Thymus (tissue), 14 donors: ENCODE measurements at places on chromosomes 2 and 18. TPM values are rescaled to one million over a fixed set of nuclear protein-coding genes. Genes with fewer than 3 reads are reported as not detected.

DNA sequence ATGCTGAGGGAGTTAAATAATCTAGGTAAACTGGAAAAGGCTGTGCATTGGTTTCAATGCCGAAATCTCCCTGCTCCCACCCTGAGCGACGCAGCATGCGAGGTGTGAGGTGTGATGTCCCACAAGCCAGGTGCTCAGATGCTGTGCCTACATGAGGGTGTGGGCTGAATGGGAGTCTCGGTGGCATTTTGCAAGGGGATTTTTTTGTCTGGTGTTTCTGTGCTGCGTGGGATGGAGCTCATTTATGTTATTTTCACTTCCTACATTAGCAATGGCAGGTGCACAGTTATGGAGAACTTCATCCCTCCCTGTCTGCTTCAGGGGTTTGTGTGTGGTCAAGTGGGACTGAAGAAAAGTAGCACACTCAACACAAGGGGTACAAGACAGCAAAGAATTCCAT, 110.2 kb upstream of the CCDC68 start:
- DNase-seq, result no peak
- H3K27ac ChIP-seq, result no peak overlapping the region
- H3K4me1 ChIP-seq, result no peaks in the 10 kb centered on the region
- no peaks in the 10 kb centered on the region for H3K36me3 ChIP-seq

- H3K36me3 ChIP-seq, result no peaks in the 10 kb centered on the region
- H3K4me1 ChIP-seq, result peaks cover 6% of the 10 kb centered on the region
- H3K27ac ChIP-seq, result no peak overlapping the region
- H3K4me3 ChIP-seq, result no peak overlapping the region
- DNase-seq, result no peak
Observed at GRCh38 chr2:177291701-177292100, 27.2 kb upstream of the NFE2L2 start.

DNA sequence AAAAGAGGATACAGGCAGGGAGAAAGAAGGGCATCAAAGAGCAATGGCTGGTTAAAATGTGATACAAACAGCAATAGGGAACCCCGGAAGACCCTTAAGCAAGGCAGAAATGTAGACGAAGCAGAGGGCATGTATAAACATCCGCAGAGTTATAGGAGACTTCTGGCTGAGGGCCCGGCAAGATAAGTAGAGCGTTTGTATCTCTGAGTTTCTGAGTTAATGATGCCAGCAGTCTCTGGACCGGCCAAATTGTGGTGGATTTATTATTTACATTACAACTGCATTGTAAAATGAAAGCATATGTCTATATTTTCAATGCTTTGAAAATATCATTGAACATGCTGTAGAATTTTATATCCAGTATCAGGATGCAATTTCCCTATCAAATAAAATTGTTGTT, 148.0 kb upstream of the KCTD1 start:
- H3K36me3 ChIP-seq, result no peaks in the 10 kb centered on the region
- no peak for DNase-seq
- peaks cover 23% of the 10 kb centered on the region for H3K4me1 ChIP-seq
- no peak overlapping the region for H3K4me3 ChIP-seq
- no peaks in the 10 kb centered on the region for H3K27me3 ChIP-seq
- H3K27ac ChIP-seq, result no peak overlapping the region

The GREB1L gene
- total RNA-seq, result 0.09 TPM

- no peak overlapping the region for H3K4me3 ChIP-seq
- H3K27me3 ChIP-seq, result no peaks in the 10 kb centered on the region
- no peak for DNase-seq
- H3K36me3 ChIP-seq, result no peaks in the 10 kb centered on the region
- no peaks in the 10 kb centered on the region for H3K4me1 ChIP-seq
Observed at GRCh38 chr18:44693030-44693784, 12.5 kb downstream of the SETBP1 start.

The WNT6 gene
- total RNA-seq, result 0.14 TPM

The IWS1 gene
- 47.6 TPM for total RNA-seq

- no peaks in the 10 kb centered on the region for H3K27me3 ChIP-seq
- H3K4me1 ChIP-seq, result no peaks in the 10 kb centered on the region
- DNase-seq, result no peak
Observed at GRCh38 chr2:63344575-63345284, 243.5 kb downstream of the WDPCP start.

- H3K27ac ChIP-seq, result no peak overlapping the region
- no peaks in the 10 kb centered on the region for H3K36me3 ChIP-seq
- no peak for DNase-seq
- H3K4me1 ChIP-seq, result no peaks in the 10 kb centered on the region
- no peaks in the 10 kb centered on the region for H3K27me3 ChIP-seq
Observed at GRCh38 chr2:4356541-4356940, 653.2 kb downstream of the DCDC2C start.

GRCh38 chr2:20177556-20178248, 47.2 kb downstream of the SDC1 start:
- H3K4me3 ChIP-seq, result no peak overlapping the region
- H3K27ac ChIP-seq, result no peak overlapping the region
- no peaks in the 10 kb centered on the region for H3K36me3 ChIP-seq
- no peak for DNase-seq

DNA sequence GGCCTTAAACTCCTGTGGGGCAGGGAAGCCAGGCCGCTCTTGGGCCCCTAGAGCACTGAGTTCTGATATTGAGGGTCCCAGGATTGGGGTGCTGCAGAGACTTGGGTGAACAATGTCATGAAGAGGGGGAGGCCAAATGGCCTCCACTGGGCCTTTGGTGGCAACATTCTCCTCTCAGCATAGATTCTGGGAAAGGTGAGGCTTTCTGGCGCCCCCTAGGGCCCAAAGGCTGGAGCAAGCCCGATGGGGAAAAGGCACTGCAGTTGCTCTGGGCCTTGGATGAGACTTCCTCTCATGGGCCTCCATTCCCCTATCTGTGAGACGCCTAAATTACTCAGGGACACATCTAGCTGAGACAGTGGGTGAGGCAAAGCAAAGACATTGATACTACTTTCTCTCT, 84.8 kb downstream of the ACAA2 start:
- no peak overlapping the region for H3K4me3 ChIP-seq
- peaks cover 3% of the 10 kb centered on the region for H3K27me3 ChIP-seq
- H3K4me1 ChIP-seq, result peaks cover 13% of the 10 kb centered on the region
- DNase-seq, result no peak
- H3K27ac ChIP-seq, result no peak overlapping the region

The CELF4 gene
- total RNA-seq, result 0.05 TPM

GRCh38 chr2:184192649-184193048, 405.7 kb upstream of the ZNF804A start:
- no peaks in the 10 kb centered on the region for H3K4me1 ChIP-seq
- no peak for DNase-seq
- H3K27me3 ChIP-seq, result no peaks in the 10 kb centered on the region
- H3K4me3 ChIP-seq, result no peak overlapping the region
- no peaks in the 10 kb centered on the region for H3K36me3 ChIP-seq

DNA sequence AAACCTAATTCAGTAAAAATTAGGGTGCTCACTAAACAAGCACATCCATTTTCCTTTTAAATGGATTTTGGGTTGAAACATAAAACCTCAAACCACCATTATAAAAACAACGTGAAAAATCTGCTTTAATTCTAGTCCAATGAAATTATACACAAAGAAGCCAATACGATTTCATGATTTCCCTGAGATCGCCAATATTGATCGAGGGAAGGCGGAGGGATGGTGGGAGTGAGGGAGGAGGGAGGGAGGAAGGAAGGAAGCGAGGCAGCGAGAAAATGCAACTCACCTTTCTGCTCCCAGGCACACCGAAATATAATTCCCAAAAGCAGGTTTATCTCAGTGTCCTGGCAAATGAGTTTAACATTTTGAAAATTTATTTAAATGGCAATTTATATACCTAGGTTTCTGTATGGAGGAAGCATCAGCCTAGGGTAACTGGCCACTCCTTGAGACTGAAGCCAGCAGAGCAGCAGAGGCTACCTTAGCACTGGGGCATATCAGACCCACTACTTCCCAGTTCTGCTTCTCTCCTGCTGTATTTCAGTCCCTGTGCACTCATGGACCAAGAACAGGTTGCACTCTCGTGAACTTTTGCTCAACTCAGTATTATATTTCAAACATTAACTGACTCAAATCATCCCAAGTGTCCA, 2.3 kb upstream of the ONECUT2 start:
- DNase-seq, result no peak
- no peak overlapping the region for H3K27ac ChIP-seq

GRCh38 chr2:165621086-165621560, 151.6 kb downstream of the CSRNP3 start:
- no peaks in the 10 kb centered on the region for H3K27me3 ChIP-seq
- H3K36me3 ChIP-seq, result no peaks in the 10 kb centered on the region
- H3K27ac ChIP-seq, result no peak overlapping the region
- DNase-seq, result no peak

DNA sequence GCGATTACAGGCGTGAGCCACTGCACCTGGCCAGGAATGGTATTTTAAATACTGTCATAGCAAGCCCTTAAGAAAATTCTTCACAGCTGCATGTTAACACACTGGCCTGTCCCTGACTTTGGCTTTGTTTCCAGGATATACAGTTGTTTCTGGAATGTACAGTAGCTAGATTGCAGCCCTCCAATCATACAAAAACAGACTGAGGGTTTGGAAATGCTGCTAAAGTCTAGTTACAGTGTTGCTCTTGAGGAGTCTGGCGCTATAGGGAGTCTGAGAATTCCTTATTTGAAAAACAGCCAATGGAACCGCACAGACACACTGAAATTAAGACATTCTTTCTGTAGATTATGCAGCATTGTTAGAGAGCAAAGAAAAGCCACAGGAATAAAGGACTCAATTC, 37.7 kb downstream of the STON1 start:
- H3K27me3 ChIP-seq, result no peaks in the 10 kb centered on the region
- no peak for DNase-seq
- no peak overlapping the region for H3K4me3 ChIP-seq
- H3K27ac ChIP-seq, result no peak overlapping the region

DNA sequence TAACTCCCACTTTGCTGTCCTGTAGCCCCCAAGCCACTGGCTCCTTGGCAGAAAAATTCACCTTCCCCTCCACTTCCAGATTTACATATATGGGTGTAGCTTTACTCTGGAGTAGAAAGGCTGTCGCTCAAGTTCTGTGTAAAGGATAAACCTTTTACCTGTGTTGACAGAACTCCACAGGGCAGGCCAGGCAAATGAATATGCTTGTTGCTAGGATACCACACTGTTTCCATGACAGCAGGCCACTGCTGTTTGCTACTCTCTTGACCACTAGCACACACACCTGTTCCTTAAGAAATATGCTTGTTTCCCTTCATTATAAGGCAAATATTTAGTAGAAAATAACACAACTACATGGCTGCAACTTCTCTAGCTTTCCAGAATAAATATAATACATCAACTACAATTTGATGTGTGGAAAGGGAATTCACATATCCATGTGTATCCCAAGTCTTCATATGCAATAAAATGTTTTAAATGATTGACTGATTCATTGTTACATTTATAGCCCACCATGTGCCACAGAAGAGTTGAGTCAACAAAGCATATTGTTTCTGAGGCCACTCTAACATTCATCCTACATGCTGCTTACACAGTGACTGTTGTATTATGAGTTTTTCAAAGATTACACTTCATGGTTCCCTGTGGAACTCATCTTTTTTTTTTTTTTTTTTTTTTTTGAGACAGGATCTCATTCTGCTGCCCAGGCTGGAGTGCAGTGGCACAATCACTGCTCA, 56.2 kb upstream of the ROCK1 start:
- no peak overlapping the region for H3K4me3 ChIP-seq
- no peaks in the 10 kb centered on the region for H3K27me3 ChIP-seq
- no peaks in the 10 kb centered on the region for H3K36me3 ChIP-seq
- no peaks in the 10 kb centered on the region for H3K4me1 ChIP-seq
- no peak overlapping the region for H3K27ac ChIP-seq

The ALK gene
- total RNA-seq, result 0.19 TPM

- no peak overlapping the region for H3K27ac ChIP-seq
- H3K27me3 ChIP-seq, result no peaks in the 10 kb centered on the region
- no peaks in the 10 kb centered on the region for H3K36me3 ChIP-seq
- no peak for DNase-seq
- H3K4me3 ChIP-seq, result no peak overlapping the region
- H3K4me1 ChIP-seq, result peaks cover 48% of the 10 kb centered on the region
Observed at GRCh38 chr2:65297544-65297943, 69.9 kb downstream of the ACTR2 start.

GRCh38 chr2:205800773-205801172, 118.5 kb downstream of the NRP2 start:
- H3K27me3 ChIP-seq, result no peaks in the 10 kb centered on the region
- no peak overlapping the region for H3K4me3 ChIP-seq
- no peaks in the 10 kb centered on the region for H3K36me3 ChIP-seq

The CCBE1 gene
- 0.33 TPM for total RNA-seq

GRCh38 chr2:12399240-12399639, 317.5 kb upstream of the TRIB2 start:
- no peak for DNase-seq
- H3K4me3 ChIP-seq, result no peak overlapping the region
- H3K27ac ChIP-seq, result no peak overlapping the region
- H3K4me1 ChIP-seq, result no peaks in the 10 kb centered on the region

- H3K4me3 ChIP-seq, result no peak overlapping the region
- H3K36me3 ChIP-seq, result no peaks in the 10 kb centered on the region
- H3K4me1 ChIP-seq, result no peaks in the 10 kb centered on the region
- no peaks in the 10 kb centered on the region for H3K27me3 ChIP-seq
Observed at GRCh38 chr2:44077942-44078511, 82.2 kb upstream of the LRPPRC start.

DNA sequence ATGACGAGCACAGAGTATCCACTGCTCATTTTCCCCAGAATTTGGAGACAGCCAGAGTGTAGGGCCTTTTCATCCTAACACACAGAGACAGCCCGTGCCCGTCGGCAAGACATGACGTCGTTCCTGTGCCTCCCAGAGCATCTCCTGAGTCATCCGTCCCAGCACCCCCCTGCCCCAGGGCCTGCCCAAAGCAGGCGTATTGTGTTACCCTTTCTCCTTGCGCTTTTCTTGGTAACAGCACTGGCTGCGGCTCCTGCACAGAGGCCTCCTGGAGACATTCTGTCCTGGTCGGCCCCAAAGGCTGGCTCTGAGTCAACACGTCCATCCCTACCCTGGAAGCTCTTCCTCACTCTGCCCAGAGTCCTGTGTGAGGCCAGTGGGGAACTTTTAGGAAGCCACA, 217.1 kb downstream of the KLHL29 start:
- no peak overlapping the region for H3K27ac ChIP-seq
- no peak overlapping the region for H3K4me3 ChIP-seq
- no peaks in the 10 kb centered on the region for H3K4me1 ChIP-seq
- no peak for DNase-seq

- H3K36me3 ChIP-seq, result no peaks in the 10 kb centered on the region
- peak; percentile 49 for DNase-seq
- no peak overlapping the region for H3K27ac ChIP-seq
- no peaks in the 10 kb centered on the region for H3K27me3 ChIP-seq
- H3K4me3 ChIP-seq, result no peak overlapping the region
Observed at GRCh38 chr18:1663879-1664705, 759.4 kb downstream of the ADCYAP1 start.

The BMP10 gene
- 0.14 TPM for total RNA-seq

The BOLL gene
- total RNA-seq, result 0.05 TPM

GRCh38 chr18:10170375-10170774, 256.6 kb downstream of the VAPA start:
- H3K27ac ChIP-seq, result no peak overlapping the region
- no peak for DNase-seq
- no peak overlapping the region for H3K4me3 ChIP-seq
- H3K4me1 ChIP-seq, result no peaks in the 10 kb centered on the region
- no peaks in the 10 kb centered on the region for H3K36me3 ChIP-seq

The LYPD6 gene
- 0.38 TPM for total RNA-seq
